ENCODE measurements at places on chromosomes 7 and 10.

- DNase-seq: no peak
These were observed 123.3 kb downstream of the TRRAP start for GRCh38 chr7:99001482-99002147.

- no peak for DNase-seq
These were observed 177.1 kb downstream of the PRKCQ start for GRCh38 chr10:6402960-6403359.

DNA sequence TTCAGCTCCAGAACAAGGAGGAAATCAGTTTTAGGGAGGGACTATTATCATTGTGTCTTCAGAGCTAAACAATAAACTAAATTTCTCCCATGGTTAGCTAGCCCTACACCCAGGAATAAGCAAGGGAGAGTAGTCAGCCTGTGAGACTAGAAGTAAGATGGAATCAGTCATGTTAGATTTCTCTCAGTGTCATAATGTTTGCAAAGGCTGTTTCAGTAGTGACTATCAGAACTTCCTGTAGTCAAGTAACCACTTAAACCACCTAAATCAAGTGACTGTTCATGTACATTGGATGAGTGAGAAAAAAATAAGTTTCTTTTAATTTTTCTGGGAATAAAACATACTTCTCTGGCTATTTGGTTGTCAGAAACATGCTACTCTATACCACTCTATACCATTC, 121.6 kb downstream of the KCND2 start:
- DNase-seq: no peak

GRCh38 chr10:101774589-101775272, 1.2 kb downstream of the FGF8 start:
- DNase-seq: no peak

DNA sequence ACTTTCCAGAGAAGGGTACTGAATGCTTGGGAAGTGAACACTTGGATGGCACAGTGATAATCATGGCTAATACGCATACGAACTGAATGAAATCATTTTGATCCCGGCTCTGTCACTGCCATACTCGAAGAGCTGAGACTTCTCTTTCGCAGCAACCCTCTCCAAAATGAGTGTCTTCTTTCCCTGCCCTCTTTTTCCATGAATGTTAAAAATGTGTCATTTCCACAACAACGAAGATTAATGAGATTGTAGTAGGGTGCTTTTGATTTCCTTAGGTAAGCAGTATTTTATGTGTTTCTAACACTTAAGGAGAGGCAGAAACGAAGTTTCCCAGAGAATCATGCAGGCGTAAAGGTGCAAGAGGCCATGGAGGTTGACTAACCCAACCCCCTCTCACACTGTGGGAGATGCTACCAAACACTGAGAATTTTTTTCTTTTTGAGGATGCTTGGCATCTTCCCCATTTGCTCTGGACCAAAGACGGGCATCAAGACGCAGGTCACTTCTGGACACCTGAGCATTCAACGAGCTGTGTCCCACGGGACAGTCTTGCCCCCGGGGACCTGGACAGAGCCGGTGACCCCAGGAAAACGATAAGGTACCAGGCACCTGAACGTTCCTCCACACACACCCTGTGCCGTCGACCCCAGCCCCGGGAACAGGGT, 823 bp downstream of the COPG2 start:
- DNase-seq: no peak

GRCh38 chr7:26005683-26006410, 146.2 kb upstream of the NFE2L3 start:
- DNase-seq: no peak

DNA sequence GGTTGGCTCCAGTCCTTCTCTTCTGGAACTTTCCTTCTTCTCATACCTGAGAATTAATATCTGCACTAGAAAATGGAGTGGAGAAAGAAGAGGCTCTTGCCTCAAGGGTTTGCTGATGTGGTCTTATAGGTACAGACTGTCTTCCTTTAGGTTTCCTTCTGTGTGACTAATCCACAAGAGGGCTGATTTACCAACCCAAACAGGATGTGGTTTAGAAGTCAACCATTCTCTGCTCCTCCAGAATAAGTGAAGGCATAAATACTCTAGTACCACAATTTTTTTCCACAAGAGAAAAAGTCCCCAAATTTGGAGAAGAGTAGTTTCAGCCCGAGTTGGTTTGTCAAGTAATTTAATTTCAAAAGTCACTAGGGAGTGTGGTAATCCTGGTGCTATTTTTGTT, 85.8 kb downstream of the NRP1 start:
- no peak for DNase-seq
